ENCODE measurements at places on chromosomes 5 and 9.

- no peak for DNase-seq
These were observed 731.5 kb upstream of the CDH9 start for GRCh38 chr5:27769748-27770402.

- DNase-seq, result peak; percentile 26
These were observed 10.5 kb downstream of the NR2F1-AS1 start for GRCh38 chr5:93570294-93571113.

DNA sequence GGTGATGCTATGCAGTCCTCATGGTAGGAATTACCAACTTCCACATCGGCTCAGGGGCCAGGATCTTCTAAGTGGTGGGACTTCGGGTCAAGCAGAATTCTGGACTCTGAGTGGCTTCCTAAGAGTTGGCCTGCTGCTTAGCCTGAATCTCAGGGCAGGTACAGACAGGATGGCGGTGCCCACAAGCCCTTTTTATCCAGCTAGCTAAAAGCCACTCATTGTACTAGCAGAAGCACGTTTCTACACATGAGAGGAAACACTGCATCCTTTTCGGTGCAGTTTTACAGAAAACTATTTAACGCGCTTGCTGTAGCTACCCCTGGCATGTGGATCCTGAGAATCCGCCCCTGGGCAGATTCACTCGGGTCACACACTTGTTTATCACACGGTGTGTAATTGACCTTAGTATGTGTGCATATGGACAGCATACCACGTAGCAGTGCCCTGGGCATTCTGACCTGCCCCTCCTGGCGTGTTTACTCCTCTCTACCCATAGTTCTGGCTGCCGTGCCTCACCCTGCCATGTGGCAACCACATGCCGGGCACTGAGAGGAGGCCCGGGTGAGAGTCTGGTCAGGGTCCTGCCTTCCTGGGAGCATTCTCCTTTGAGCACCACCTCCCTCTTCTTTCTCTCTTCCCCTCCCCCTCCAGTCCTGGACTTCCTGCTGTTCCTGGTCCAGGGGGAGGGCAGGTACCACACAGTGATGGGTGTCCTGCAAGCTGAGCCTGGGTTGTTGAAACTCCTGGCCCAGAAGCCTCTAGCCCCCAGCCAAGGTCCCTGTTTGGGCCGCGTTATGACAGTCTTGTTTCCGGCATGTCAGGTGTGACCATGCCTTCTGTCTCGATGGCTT lies 65.9 kb downstream of the DAB2IP start:
- DNase-seq, result no peak

GRCh38 chr9:100586093-100586492 lies 8.2 kb downstream of the CAVIN4 start:
- no peak for DNase-seq

GRCh38 chr9:133344071-133344470 lies 3.9 kb downstream of the MED22 start:
- DNase-seq, result no peak

DNA sequence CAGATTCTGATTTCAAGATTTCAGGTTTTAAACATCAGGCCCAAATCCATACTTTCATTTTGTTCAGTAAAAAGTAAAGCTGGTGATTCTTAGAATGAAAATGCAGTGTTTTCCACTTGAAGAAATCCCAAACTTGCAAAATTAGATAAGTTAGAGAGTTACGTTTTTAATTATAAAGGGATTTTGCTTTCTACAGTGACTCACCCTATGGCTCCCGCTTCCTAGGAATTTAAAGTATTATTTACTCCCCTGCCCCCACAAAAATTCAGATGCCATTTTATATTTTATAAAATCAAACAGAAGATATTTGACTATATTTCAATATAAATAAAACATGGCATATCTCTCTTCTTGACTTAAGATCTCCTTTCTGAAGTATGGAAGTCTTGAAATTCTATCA lies 402.9 kb downstream of the ZSWIM6 start:
- DNase-seq, result no peak

DNA sequence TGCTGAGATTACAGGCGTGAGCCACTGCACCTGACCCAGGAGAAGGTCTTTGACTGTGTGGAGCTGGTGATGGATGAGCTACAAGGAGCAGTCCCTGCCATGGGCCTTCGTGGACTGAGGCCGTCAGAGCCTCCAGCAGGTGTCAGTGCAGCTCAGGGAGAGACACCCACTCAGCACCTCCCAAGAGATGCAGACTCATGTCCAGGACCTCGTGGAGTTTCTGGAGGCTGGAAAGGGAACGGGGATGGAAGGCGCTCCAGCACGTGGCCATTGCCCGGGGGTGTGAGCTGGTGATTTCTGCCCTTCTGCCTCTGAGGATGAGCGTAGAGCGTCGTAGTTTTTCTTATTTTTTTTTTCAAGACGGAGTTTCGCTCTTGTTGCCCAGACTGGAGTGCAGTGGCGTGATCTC lies 9.5 kb downstream of the TOR4A start:
- no peak for DNase-seq

- DNase-seq, result no peak
These were observed 509.4 kb downstream of the NFIB start for GRCh38 chr9:13804532-13804931.

DNA sequence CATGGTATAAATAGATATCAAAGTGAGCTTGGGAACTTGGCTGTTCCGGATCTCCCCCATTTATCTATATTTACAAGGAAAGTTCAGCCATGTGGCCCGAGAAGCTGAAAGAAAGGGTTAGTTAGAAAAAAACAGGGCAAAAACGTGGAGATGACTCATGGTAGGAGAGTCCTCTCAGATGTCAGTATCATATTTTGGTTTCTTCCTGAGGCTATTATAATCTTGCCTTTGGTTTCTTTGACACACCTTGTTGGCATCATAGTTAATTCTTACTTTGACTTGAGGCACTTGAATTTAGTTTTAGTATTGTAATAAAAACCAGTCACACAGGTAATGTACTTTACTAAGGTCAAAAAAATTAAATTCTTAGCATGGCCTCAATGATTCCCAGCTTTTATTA lies 59.9 kb downstream of the GABRA6 start:
- no peak for DNase-seq

- DNase-seq, result no peak
These were observed 32.0 kb downstream of the DDX31 start for GRCh38 chr9:132637801-132638200.

DNA sequence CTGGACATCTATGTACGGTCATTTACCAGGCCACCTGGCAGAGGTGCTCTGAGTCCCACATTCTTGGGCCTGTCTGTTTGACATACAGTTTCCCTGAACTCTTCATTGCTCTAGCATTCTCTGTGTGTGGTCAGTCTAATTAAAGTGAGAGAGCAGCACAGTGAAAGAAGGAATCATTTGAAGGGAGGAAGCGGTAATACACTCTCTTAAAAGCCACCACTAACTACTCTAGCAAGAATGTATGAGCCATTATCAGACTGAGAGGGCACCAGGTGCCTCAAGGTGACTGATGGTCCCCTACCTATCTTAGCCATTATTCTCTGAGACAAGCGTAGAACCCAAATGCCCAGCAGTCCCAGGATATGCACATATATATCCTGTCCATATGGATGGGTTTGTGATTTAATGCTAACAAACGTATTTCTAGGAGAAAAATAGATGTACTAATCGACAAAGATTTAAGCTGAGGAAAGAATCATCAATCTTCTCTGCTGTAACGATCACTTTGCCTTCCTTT lies 527.2 kb downstream of the PRELID2 start:
- DNase-seq, result no peak

GRCh38 chr5:32342656-32343055 lies 29.9 kb upstream of the MTMR12 start:
- DNase-seq, result no peak

- DNase-seq, result no peak
These were observed 265.0 kb downstream of the MARCHF11 start for GRCh38 chr5:15914638-15915037.

GRCh38 chr9:134324359-134325095 lies 1.7 kb upstream of the RXRA start:
- DNase-seq, result no peak

- DNase-seq, result no peak
These were observed 6.1 kb upstream of the FOXB2 start for GRCh38 chr9:77013206-77013931.

DNA sequence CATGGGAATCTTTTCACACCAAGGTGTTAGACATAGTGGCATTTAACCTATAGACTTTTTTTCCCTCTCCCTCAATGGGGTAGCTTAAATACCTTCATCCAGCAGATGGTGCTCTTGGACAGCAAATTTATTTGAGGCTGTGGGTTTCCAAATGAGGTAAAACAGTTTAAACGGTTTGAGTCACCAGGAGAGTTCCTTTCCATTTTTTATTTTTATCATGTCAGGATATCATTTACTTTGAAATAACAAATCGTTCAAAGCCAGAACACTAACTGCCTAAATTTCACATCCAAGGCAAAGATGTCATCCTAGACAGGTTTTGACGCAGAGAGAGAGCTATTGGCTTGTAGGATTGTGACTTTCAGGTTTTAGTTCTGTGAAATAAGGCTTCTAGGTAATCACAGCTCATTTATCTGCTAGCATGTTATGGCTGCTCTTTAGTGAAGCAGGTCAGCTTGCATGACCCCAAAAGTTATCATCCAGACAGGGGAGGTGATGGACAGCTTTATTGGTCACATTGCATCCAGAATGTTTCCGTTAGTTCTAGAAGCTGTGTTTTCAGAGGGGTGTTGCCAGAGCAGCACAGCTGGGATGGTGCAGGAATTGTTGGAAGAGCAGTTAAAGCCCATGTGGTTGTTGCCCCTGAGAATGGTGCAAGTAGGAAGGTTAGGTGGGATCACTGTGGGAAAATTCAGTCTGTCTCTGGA lies 69.8 kb downstream of the KDM4C start:
- DNase-seq, result peak; percentile 76

- peak; percentile 56 for DNase-seq
These were observed 20.8 kb downstream of the ASS1 start for GRCh38 chr9:130465383-130466096.

DNA sequence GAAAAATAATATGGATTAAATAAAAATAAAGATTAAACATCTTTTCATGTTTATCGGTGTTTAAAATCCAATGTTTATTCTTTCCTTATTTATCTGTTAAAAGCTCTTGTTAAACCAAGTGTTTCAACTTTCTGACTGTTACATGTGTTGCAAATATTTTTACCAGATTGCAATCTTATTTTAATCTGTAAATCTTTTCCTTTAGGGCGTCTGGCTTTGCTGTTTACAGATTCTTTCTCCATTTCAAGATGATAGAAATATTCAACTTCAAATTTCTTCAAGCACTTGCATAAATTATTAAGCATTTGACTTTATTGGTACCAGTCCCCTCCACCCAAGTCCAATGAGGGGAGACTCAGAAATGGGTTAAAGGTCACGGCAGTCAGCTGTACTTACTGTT lies 16.9 kb upstream of the ABCA1 start:
- no peak for DNase-seq

DNA sequence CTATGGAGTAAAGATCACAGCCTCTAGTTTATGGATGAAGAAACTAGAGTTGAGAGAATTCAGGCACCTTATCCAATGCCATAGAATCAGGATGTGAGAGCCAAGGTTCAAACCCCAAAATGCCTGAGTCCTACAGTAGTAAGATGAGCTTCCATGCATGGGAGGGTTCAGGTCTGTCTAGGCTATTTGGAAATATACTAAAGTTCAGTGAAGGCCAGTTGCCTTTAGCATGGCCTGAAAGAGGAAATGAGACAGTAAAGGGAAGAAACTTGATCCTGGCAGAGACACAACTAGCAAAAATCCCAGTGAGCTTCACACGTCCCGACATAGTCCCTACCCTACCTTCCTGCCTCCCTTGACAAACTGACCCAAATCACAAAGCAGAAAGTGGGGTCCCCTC lies 317.0 kb downstream of the RASEF start:
- DNase-seq, result no peak

GRCh38 chr5:53785924-53786323 lies 225.5 kb downstream of the NDUFS4 start:
- no peak for DNase-seq

GRCh38 chr9:16591092-16591491 lies 279.4 kb downstream of the BNC2 start:
- no peak for DNase-seq

DNA sequence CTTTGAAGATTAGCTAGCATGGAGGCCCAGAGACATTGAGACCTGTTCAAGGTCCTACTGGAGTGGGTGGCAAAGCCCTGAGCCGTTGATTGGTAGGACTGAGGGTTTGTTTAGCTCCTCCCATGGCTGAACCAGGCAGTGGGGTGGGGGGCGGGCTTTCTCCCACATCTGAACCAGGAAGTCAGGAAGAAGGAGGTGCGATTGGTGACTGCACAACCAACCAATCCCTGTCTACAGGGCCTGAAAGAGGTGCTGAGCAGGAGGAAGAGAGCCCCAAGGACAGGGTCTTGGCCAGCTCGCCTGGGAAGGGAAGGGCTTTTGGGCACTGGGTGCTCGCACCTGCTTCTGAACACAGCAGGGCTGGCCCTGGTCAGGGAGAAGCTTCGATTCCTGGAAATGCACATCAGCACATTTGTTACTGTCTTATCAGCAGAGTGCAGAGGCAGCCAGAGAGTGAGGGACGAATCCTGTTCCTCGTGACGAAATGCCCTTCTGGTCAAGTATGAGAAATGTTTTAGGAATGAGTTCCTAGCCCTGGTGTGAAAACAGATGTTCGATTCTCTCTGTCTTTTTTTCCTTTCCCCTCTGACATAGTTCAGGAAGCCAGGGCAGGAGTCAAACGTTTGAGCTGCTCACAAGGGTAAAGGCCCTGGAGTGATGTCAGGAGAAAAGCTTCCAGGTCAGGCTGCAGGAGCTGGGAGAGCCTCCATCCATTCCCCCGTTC lies 294.8 kb upstream of the KLF4 start:
- DNase-seq, result no peak

DNA sequence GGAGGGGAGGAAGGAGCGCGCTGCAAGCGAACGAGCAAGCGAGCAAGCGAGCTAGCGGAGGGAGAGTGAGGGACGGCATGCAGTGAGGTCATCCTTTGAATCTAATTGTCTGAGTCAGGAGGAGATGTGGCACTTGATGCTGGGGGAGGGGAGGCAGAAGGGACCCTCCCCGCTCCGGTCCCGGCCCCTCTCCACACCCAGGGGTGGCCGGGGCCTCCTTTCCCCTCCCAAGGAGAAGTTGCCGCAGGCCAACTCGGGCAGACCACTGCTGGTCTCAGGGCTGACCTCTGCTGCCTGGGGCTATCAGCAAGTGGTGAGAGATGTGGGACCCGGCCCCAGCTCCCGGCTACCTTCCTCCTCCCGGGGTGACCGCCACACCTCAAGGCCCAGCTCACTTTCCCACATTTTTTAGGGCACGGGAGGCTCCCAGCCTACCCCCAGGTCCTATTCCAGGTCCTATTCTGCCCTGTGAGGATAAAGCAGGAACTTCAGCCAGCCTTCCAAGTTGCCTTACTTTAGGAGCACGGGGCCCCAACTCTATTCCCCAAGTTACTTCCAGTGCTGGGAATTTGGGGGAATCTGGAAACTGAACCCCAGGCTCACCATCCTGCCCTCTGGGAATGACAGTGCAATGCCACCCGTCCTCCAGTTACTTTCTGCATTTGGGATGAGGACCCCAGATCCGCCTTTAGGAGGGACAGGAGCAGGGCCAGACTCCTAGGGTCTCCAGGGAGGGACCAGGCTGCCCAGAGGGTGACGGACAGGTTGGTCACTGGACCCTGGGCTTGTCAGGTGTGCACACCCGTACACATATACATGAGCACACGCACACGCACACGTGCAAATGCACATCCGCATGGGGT lies 11.1 kb downstream of the CNTFR start:
- DNase-seq, result peak; percentile 90

GRCh38 chr5:73369278-73369677 lies 79.3 kb downstream of the FOXD1 start:
- no peak for DNase-seq

GRCh38 chr5:137056676-137057075 lies 442.4 kb downstream of the SPOCK1 start:
- no peak for DNase-seq

GRCh38 chr9:77843076-77843870 lies 188.3 kb downstream of the GNAQ start:
- no peak for DNase-seq

Data from retina (tissue), 1 donor.